ENCODE measurements at places on chromosomes 1 and 21.

DNA sequence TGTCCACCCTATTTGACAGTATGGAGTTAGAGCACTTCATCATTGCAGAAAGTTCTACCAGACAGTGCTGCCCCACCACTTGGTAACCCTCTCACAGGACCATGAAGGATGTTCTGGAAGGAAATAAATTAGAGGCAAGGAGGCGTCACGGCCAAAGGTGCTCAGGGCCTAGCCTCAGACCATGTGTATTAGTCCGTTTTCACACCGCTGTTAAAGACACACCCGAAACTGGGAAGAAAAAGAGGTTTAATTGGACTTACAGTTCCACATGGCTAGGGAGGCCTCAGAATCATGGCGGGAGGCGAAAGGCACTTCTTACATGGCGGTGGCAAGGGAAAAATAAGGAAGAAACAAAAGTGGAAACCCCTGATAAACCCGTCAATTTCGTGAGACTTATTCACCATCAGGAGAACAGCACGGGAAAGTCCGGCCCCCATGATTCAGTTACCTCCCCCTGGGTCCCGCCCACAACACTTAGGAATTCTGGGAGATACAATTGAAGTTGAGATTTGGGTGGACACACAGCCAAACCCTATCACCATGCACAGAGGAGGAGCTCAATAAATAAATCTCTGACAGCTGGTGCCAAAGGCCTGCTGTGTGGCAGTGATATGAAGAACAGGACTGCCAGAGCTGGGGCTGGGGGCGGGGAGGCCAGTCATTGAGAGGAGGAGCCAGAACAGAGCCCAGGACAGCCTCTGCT, 75.8 kb downstream of the FHAD1 start:
- DNase-seq: peak; percentile 15

GRCh38 chr1:19925342-19926070, 2.1 kb upstream of the PLA2G2E start:
- no peak for DNase-seq

GRCh38 chr1:240582953-240583352, 29.0 kb downstream of the GREM2 start:
- DNase-seq: peak; percentile 31

DNA sequence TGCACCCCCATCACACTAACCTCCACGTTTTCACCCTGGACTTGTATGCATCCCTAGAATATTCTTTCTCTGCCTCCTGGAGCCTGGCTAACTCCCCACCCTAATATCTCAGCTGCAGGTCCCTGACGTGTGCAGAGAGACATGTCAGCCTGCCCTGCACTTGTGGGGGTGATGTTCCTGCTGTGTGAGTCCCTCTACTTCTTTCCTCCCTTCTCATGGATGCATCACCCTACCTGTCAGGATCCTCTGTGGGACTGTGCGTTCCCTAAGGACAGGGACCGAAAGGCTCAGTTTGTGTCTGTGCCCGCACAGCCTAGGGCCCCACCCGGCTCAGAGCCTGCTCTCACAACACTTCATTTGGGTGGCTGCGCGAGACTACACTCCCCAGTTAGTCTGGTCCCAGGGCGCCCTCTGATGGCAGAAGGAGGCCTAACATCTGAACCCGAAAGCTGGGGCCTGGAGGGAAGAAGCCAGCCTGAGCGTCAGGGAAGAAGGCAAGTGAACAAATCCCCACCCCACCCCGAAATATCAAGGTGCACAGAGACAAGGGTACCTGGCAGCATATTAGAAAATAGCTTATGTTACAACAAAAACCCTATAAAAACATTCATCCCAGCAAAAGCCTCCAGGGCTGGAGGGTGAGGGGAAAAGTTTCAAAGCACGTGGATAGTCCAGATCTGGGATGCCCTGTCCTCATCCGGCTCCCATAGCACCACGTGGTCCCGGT, 3.7 kb downstream of the CD52 start:
- peak; percentile 84 for DNase-seq

DNA sequence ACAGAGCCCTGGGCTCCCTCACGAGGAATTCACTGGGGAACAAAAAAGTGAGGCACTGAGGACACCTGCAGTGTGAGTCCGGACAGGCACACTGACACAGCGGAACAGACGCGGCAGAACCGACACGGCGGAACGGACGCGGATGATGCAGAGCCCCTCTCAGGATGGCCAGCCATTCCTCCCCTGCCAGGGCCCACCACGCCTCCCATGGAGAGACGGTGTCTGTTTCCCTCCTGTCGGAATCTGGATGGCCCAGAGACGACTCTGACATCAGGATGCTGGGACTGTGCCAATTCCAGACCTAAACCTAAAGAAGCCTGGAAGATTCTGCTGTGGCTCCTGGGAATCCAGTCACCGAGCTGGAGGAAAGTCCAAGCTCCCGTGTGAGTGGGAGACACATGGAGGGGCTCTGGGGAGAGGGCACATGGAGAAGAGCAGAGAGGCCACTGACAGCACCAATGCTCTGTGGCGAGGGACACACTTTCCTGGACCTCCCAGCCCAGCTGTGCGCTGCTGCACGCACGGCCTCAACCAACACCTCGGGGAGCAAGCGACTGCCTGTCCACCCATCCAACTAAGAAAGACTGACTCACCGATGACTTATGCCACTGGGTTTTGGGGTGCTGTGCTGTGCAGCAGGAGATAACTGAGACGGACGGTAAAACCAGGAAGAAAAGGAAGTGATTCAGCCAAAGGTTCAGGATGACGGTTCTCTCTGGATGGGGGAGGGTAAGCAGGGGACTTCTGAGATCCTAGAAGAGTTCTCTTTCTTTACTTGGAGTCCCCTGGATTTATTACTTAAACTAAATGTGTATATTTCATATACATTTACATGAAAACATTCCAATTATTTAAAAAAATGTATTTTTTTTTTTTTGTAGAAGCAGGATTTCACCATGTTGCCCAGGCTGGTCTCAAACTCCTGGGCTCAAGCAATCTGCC, 23.3 kb downstream of the ZBTB17 start:
- DNase-seq: peak; percentile 99

- no peak for DNase-seq
These were observed 61.7 kb downstream of the LGR6 start for GRCh38 chr1:202255343-202255742.

GRCh38 chr1:31505911-31506497, 70.3 kb upstream of the TINAGL1 start:
- peak; percentile 82 for DNase-seq

- DNase-seq: peak; percentile 11
These were observed 53.0 kb downstream of the MAB21L3 start for GRCh38 chr1:116164150-116164549.

GRCh38 chr1:39522661-39523567, 31.5 kb downstream of the BMP8A start:
- no peak for DNase-seq

DNA sequence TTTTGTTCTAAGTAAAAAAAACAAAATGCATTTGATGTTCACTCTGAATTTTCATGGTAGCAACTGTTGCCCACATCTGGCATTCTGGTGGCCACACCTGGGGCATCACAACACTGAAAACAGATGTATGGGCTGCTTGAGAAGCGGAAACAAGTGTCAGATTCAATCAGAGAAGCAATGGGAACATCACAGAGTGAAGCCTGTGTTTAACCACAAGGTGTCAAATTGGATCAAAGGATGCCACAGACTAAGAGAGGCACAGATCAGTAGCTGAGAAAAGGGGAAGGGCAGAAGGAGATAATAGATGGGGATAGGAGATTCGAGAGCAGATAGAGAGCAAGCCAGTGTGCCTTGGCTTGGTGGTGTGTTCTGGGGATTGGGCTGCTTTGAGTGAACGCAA, 49.8 kb upstream of the MTF2 start:
- no peak for DNase-seq

GRCh38 chr1:208047476-208047934, 136.6 kb upstream of the CD34 start:
- DNase-seq: no peak

DNA sequence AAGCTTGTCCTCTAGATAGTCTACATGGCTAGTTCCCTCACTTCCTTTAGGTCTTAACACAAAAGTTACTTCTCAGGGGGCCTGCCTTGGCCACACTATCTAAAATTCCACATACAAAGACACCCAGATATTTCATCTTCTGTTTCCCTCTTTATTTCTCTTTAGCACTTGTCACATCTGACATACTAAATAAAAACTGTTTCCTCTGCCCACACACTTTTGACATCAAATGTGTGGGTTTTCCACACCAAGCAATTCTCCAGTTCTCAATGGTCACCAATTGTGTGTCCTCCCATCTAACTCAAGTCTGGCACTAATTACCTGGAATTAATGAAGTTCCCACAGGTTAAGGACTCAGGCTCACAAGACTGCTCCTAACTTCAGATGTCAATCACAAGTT, 25.5 kb upstream of the CFAP126 start:
- DNase-seq: no peak

- no peak for DNase-seq
These were observed 135.1 kb downstream of the CLIC6 start for GRCh38 chr21:34803782-34804370.

- no peak for DNase-seq
These were observed 12.0 kb upstream of the ETV3L start for GRCh38 chr1:157111396-157112165.

GRCh38 chr1:87673748-87674147, 345.1 kb downstream of the LMO4 start:
- no peak for DNase-seq

DNA sequence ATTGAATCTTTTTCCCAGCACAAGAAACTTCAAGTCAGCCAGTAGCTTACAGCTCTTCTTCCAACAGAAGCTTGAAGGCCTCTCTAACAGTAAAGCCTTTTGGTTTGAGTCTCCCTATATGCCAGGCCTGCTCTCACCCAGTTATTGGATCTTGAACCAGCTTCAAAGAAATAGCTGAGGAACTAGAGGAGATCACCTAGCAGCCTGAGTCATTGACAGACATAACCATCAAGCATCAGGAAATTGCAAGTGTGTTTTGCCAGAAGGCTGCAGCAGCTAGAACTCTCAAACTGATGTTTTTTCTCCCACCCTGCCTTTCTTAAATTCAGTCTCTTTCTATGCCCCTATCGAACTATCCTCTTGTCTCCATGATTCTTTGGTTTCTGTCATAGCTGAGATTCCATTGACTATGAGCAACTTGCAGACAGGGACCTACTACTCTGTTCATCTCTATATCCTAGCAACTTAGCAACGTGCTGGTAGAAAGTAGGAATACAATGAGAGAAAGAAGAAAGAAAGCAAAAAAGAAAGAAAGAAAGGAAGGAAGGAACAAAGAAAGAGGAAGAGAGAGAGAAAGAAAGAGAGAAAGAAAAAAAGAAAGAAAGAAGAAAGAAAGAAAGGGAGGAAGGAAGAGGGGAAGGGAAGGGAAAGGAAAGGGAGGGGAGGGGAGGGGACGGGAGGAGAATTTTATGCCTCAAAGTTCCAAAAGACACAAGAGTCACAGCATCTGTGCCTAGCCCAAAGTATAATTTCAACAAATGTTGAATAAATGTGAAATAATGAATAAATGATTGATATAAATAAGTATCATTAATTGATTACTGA, 60.0 kb upstream of the FGGY start:
- no peak for DNase-seq

DNA sequence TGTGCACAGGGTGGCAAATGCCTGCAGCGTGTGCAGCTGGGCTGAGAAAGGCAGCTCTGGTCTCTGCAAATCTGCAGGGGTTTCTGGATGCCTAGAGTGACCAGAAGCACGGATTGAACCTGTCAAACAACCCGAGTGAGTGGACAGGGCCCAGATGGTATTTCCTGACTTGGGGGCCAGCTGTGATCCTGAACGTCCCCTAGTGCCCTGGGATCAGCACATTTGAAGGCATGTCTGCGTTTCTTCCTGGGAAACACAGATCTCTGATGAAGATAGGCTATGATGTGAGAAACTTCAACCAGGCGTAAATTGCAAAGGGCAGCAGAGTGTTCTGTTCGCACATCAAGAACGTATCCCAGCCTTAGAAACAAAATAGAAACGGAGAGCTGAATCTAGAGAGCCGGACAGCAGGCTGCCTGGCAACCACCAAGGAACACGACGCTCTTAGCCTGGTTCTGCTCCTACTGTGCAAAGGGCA, 163.1 kb downstream of the KCNJ6 start:
- no peak for DNase-seq

- DNase-seq: no peak
These were observed 11.3 kb upstream of the C1orf162 start for GRCh38 chr1:111462370-111463028.

DNA sequence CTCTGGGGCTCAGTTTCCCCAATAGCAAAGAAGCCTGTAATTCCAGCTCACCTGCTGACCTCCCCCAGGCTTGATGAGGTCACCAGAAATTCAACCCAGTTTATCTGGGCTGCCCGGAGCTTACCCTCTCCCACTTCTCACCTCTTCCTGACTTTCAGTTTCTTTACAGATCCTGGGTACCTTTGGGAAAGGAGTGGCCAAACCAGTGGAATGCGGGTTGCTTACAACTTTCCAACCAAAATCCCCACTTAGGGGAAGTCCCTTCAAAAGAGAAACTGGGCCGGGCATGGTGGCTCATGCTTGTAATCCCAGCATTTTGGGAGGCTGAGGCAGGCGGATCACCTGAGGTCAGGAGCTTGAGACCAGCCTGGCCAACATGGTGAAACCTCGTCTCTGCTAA, 5.9 kb upstream of the MARCKSL1 start:
- no peak for DNase-seq

DNA sequence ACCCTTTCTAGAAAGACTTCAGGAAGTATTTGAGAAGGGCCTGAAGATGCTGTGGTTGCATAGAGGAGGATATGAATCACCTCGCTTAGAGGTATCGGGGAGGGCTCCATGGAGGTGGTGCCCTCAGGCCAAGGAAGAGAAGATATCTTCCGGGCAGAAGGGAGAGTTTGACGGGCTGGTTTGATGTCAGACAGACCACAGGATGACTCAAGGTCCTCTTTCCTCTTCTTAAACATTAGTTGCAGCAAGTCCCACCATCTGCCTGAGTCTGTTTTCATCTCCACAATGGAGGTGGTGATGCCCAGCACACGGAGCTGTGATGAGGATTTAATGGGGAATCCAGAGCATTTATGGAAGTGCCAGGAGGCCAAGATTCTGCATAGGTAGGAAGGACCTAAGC, 25.1 kb upstream of the RUNX3 start:
- DNase-seq: peak; percentile 94

DNA sequence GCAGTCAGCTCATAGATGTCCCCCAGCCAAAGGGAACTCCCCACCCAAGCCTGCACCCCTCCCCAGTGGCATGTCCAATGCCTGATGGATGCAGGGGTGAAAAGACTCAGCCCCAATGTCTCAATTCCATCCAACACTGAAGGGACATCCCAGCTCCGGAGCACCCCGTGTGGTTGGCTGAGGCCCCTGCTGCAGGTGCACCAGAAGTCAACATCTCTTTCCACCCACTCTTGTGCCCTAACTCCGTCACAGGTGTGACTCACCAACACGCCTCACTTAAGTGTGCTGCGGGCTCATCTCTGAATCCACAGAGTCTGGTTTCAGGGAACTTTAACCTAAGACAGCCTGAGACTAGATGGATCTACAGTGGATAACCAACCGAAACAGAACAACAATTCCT, 40.9 kb upstream of the ZBTB18 start:
- DNase-seq: no peak

DNA sequence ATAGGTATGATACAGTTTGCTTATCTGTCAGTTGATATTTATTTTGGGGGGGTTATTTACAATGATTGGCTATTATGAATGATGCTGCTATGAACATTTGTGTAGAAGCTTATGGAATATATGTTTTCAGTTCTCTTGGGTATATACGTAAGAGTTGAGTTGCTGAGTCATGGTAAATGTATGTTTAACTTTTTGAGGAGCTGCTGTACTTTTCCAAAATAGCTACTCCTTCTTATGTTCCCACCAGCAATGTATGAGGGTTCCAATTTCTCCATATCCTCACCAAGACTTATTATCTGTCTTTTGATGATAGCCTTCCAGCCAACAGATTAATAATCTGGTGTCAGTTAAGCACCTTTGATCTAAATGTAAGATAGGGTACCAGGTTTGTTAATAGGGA, 11.9 kb downstream of the SOAT1 start:
- DNase-seq: no peak
